Liver (tissue), 10 donors: ENCODE measurements at places on chromosomes 4 and X.

DNA sequence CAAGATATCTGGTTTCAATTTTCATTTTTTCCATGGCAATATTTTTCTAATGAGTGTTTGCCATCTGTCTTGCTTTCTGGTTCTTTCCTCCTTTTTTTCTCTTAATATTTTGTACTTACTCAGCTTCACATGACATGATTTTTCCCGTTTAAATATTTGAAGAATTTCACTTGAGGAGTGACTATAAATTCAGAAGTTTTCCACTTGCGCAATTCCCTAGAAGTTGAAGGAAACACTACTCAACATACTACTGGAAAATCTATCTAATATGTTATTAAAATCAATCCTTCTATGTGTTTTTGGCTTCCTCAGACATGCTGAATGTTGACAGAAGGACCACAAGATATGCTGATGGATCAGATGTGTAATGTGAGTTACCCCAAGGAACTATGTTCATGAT, 36.8 kb upstream of the BANK1 start:
- DNase-seq, result no peak

DNA sequence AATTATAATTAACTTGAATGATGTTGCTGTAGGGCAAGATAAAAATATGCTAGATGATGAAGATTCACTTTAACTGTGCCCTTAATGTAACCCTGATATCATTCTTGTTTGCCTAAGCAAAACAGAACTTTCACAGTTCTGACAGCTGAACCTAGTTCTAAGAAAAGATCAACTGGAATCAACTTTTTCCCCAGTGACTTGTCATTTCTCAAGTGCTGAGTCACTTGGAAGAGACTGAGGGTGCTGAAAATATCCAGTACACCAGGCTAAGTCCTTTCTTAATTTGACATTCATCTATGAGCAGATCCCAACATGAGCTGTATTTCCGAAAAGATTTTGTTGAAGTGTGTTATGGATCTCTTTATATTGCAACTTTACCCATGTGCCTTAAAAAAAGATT, 140.4 kb downstream of the MID1IP1 start:
- no peak for DNase-seq

- DNase-seq, result no peak
Measured at GRCh38 chr4:153933915-153934687, 145.2 kb upstream of the SFRP2 start.

DNA sequence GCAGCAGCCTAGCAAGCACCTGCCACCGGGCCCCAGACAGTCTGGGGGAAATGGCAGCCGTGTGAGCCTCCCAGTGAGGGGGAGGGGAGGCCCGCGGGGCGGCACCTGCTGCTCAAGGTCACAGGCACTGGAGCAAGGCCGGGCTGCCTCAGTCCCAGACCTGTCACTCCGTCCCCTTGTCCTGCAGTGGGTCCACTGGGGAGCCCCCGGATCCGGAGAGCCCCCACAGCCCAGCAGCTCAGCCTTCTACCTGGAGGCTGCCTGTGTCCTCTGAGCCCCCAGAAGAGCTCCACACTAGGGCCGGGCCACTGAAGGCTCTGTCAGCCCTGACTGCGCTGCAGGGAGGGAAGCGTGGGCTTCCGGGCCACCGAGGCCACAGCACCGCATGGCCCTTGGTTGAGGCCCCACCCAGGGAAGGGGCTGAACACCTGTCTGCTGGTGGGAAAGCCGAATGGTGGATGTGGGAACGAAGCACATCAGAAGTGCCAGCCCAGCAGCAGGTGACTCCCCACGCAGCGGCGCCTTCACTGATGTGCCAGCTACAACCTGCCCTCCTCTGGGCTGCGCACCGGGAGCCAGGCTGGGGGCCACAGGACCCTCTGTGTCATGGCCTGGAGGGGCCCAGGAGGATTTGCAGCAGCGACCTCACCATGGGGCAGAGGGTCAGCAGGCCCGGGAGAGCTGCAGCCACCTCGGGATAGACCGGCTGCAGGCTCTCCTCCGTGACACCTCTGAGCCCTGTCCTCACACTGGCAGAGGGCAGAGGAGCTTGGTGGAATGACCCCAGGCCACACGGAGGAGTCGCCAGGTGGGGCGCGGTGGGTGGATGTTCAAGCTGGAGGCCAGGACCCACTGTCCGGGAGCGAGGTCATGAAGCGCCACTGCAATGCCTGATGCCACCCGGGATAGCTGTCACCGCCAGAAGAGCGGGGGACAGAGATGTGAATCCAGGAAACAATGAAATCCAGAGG, 35.0 kb upstream of the MXD4 start:
- no peak for DNase-seq

GRCh38 chr4:129037093-129037492, 56.2 kb downstream of the SCLT1 start:
- no peak for DNase-seq
